ENCODE measurements at places on chromosomes 4 and X.

DNA sequence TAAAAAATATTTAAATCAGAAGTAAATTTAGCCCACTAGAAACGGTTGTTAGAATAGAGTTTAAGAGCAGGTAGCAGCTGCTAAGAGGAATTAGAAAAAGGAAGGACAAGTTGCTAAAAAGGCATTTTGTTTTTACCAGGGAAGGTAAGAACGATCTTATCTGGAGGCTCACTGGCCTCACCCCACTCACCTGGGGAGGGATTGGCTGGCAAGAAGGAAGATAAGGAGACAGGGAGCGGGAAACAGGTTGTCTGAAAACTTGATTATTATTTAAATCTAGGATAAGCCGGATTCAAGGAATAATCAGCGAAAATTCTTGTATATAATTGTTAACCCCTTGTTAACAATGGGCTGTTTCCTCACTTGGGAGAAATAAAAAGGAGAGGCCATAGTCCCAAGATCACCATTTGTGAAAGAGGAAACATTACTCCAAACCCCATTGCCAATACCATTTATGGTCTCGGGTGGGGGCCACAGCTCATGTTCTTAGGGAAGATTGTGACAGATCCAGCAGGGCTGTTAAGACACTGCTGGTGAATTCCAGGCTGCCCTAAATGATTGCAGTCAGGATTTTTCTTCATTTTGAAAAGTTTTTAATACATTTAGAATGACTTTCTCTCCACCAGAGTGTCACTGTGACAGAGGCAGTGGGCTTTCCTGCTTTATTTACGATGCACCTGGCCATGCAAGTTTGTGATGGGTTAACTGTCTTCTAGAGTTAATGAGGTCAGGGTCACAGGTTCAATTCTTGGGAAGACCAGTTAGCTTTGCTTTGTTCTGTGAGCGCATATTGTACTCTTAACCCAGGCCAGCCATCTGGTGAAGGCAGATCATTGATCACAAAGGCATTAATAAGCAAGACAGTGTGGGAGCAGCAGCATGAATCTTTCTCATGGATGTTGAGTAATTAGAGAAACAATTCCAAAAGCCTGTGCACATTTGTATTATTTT, 106.6 kb downstream of the CEP135 start:
- H3K4me1 ChIP-seq: no peaks in the 10 kb centered on the region
- H3K27ac ChIP-seq: no peak overlapping the region
- H3K27me3 ChIP-seq: peaks cover 6% of the 10 kb centered on the region
- no peaks in the 10 kb centered on the region for H3K36me3 ChIP-seq
- no peak overlapping the region for H3K4me3 ChIP-seq

DNA sequence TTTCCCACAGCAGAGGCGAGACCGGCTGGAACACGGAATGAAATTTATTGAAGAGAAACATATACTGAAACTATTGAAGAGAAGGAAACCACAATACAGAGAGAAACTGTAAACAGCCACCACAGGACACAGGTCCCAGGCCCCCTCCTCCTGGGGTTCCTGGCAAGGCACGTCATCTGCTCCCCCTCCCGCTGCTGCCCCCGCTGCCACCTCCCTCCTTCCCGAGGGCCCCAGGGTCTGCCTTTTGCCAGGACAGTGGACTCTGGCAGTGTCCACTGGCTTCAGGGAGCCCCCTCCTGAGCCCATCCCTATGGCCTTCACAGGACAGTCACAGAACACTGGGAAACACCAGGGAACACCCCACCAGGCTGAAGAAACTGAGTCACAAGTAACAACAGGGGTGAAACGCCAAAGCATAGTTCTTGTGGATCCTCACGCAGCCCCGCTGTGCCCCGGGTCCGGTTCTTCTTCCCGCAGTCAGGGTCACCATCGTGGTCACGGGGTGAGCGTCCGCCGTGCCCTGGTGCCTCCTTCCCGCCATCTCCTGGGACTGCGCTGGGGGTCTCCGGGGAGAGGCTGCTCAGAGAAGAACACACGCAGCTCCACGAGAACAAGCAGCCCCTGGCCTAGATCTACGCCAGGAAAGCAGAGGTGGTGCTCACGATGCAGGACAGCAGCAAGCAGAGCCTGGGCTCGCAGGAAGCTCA, 5.4 kb downstream of the PNMA6E start:
- DNase-seq: no peak
- no peak overlapping the region for H3K27ac ChIP-seq
- H3K4me3 ChIP-seq: no peak overlapping the region
- H3K36me3 ChIP-seq: no peaks in the 10 kb centered on the region

DNA sequence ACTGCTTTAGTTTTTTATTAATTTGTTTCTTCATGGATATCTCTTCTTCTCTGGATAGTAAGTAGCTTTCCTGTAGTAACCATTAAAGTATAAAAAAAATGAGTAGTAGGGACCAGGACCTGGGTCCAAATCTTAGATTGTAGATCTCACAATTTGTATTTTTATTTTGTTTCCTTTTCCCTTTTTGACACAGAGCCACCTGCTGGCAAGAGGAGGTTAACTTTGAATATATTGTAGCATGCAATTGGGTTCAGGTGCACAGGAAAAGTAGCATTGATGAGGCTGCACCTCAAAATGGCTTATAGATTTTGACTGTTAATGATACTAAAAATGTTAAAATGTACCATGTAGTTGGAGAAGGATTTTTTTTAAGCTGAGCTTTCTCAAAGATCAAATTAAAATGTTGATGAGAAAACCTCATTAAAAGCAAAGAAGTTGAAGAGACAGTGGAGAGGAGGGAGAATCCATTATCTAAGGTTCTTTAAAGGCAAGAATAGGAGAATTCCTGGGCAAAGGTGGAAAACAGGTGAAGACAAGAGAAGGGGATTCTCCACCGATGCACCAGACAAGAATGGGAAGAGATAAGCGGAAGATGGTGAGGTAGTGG, 48.3 kb upstream of the HPGDS start:
- no peaks in the 10 kb centered on the region for H3K4me1 ChIP-seq
- no peaks in the 10 kb centered on the region for H3K27me3 ChIP-seq
- no peak for DNase-seq
- H3K4me3 ChIP-seq: no peak overlapping the region

- no peaks in the 10 kb centered on the region for H3K36me3 ChIP-seq
- H3K4me1 ChIP-seq: no peaks in the 10 kb centered on the region
- no peaks in the 10 kb centered on the region for H3K27me3 ChIP-seq
- H3K27ac ChIP-seq: no peak overlapping the region
- no peak overlapping the region for H3K4me3 ChIP-seq
These were observed 20.2 kb downstream of the PDCL2 start for GRCh38 chr4:55571806-55572205.

GRCh38 chr4:176313596-176314336, 6.0 kb upstream of the SPCS3 start:
- H3K4me1 ChIP-seq: no peaks in the 10 kb centered on the region
- H3K27me3 ChIP-seq: no peaks in the 10 kb centered on the region
- H3K4me3 ChIP-seq: no peak overlapping the region
- no peak overlapping the region for H3K27ac ChIP-seq
- DNase-seq: no peak
- H3K36me3 ChIP-seq: no peaks in the 10 kb centered on the region

DNA sequence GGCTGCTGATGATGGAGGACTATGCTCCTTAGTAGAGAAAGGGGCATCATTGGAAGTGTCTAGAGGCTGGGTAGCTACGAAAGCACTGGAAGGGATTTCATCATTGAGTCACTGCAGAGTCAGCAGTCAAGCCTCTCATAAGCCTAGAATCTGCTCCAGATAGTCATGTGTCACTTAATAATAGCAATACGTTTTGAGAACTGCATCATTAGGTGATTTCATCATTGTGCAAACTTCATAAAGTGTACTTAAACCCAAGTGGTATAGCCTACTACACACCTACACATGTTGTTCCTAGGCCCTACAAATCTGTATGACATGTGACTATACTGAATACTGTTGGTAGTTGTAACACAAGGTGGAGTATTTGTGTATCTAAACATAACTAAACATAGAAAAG, 165.6 kb downstream of the PTTG2 start:
- H3K27ac ChIP-seq: no peak overlapping the region
- no peak for DNase-seq
- no peak overlapping the region for H3K4me3 ChIP-seq
- H3K4me1 ChIP-seq: peaks cover 22% of the 10 kb centered on the region
- peaks cover 22% of the 10 kb centered on the region for H3K36me3 ChIP-seq
- H3K27me3 ChIP-seq: no peaks in the 10 kb centered on the region

- no peak overlapping the region for H3K27ac ChIP-seq
- no peaks in the 10 kb centered on the region for H3K4me1 ChIP-seq
- DNase-seq: no peak
These were observed 262.5 kb upstream of the HS3ST1 start for GRCh38 chr4:11691236-11691635.

GRCh38 chr4:178264001-178264400, 821.8 kb upstream of the AGA start:
- no peaks in the 10 kb centered on the region for H3K36me3 ChIP-seq
- no peaks in the 10 kb centered on the region for H3K27me3 ChIP-seq
- no peak for DNase-seq
- H3K4me1 ChIP-seq: no peaks in the 10 kb centered on the region
- no peak overlapping the region for H3K27ac ChIP-seq
- no peak overlapping the region for H3K4me3 ChIP-seq

GRCh38 chr4:190015538-190016368, 11.3 kb downstream of the FRG2 start:
- H3K27me3 ChIP-seq: peaks cover 14% of the 10 kb centered on the region
- no peak for DNase-seq
- no peak overlapping the region for H3K27ac ChIP-seq
- H3K36me3 ChIP-seq: no peaks in the 10 kb centered on the region

DNA sequence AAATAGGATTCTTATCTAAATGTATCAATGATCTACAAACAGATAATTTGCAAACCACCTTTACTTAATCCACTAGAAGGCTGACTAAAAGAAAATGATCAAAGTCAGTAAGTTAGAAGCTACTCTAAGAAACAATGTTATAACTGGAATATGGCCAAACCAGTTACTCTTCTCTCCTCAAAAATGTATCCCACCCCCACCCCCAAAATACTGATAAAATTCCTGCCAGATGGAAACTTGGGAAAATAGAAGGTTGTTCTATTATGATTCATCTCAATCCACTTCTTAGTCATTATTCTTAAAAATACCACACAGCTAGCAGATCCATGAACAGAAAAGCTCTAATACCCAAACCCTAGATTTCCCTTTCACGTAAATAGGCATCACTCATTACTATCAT, 206.4 kb downstream of the KLHL13 start:
- H3K36me3 ChIP-seq: no peaks in the 10 kb centered on the region
- no peaks in the 10 kb centered on the region for H3K4me1 ChIP-seq
- H3K4me3 ChIP-seq: no peak overlapping the region
- H3K27ac ChIP-seq: no peak overlapping the region
- no peak for DNase-seq
- H3K27me3 ChIP-seq: no peaks in the 10 kb centered on the region

DNA sequence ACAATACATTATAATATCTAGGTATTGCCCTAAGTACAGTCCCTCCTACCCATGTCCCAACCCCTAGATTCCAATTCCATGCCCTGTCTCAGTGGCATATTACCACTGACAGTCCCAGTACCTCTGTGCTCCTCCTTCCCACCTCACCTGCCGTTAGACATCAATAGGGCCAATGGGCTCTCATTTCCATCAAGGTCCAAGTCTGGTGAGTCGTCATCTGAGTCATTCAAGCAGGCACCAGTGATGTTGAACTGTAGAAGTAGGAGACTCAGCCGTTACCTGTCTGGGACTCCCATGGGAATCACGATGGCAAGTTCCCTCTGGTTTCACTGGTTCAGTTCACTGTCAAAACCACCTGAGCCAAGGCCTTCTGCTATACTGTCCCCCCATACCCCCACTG, 51.7 kb downstream of the PHF8 start:
- DNase-seq: no peak
- no peak overlapping the region for H3K4me3 ChIP-seq
- no peaks in the 10 kb centered on the region for H3K4me1 ChIP-seq
- H3K27ac ChIP-seq: no peak overlapping the region
- no peaks in the 10 kb centered on the region for H3K27me3 ChIP-seq

DNA sequence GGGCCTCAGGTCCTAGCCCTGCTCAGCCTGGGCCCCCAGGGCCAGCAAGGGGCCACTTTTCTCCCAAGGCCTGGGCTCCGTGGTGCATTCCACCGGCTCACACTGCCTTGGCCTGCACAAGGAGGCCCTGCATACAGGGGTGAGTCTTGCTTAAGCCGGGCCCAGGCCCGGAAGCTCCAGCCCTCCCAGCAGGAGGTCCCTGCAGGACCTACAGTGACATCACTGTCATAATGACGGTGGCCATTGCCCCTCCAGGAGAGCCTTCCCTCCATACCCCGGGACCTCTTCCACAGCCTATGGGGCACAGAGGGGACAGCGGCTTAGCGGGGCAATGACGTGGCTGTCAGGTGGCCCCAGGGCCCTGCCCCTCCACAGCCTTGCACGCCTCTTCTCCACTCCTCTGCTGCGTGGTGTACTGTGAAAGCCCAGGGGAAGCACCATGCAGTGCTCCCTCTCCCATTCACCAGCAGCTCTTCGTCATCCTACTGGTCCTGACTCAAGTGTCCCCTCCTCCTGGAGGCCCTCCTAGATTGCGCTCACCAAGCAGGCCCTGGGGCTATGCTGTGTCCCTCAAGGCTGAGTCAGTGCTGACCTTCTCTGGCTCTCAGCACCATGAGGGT, 32.3 kb upstream of the AFAP1 start:
- no peaks in the 10 kb centered on the region for H3K27me3 ChIP-seq
- no peak for DNase-seq
- peaks cover 34% of the 10 kb centered on the region for H3K4me1 ChIP-seq
- H3K36me3 ChIP-seq: no peaks in the 10 kb centered on the region
- no peak overlapping the region for H3K4me3 ChIP-seq

DNA sequence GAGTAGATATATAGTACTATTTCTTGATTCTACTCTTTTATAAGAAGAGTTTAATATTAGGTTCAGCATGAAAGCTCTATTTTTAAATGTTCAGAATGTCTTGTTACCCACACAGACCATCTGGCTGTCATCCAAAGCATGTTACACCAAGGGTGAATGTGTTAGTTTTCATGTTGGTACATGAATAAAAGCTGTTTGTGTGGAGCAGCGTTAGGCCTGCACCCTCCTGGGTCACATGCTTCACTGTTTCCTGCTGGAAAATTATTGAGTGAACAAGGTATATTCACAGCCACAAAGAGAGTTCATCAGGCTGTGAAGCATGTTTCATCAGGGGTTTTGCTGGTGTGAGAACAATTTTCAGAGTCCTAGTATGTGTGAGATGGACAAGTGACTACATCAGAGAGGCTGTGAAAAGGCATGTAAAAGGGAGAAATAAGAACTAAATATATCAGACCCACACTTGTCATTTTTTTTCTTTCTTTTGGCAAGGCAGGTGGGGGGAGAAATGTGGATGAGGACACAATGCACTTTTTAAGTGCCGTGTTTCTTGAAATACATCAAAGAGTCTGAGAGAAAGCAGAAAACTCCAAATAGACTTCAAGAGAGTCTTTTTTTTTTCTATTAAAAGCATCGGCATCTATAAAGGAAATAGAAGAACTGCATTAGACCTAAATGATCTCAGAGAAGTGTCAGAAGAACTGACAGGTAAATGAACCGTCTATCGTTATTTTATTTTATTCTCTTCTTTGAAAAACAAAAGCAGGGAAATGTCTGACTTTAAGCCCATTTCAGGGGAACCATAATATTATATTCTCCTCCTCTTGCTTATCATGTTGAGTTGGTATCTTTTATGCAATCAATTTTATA, 2429.7 kb downstream of the PCDH7 start:
- DNase-seq: no peak
- no peaks in the 10 kb centered on the region for H3K36me3 ChIP-seq
- no peaks in the 10 kb centered on the region for H3K27me3 ChIP-seq
- no peak overlapping the region for H3K27ac ChIP-seq
- no peaks in the 10 kb centered on the region for H3K4me1 ChIP-seq

GRCh38 chr4:81404294-81404693, 67.4 kb downstream of the RASGEF1B start:
- no peak for DNase-seq
- no peaks in the 10 kb centered on the region for H3K27me3 ChIP-seq
- no peak overlapping the region for H3K4me3 ChIP-seq
- H3K27ac ChIP-seq: no peak overlapping the region
